ENCODE measurements at places on chromosomes 7 and 10.

GRCh38 chr7:5638994-5639393 lies 142.5 kb downstream of the RNF216 start:
- DNase-seq = peak; percentile 69

DNA sequence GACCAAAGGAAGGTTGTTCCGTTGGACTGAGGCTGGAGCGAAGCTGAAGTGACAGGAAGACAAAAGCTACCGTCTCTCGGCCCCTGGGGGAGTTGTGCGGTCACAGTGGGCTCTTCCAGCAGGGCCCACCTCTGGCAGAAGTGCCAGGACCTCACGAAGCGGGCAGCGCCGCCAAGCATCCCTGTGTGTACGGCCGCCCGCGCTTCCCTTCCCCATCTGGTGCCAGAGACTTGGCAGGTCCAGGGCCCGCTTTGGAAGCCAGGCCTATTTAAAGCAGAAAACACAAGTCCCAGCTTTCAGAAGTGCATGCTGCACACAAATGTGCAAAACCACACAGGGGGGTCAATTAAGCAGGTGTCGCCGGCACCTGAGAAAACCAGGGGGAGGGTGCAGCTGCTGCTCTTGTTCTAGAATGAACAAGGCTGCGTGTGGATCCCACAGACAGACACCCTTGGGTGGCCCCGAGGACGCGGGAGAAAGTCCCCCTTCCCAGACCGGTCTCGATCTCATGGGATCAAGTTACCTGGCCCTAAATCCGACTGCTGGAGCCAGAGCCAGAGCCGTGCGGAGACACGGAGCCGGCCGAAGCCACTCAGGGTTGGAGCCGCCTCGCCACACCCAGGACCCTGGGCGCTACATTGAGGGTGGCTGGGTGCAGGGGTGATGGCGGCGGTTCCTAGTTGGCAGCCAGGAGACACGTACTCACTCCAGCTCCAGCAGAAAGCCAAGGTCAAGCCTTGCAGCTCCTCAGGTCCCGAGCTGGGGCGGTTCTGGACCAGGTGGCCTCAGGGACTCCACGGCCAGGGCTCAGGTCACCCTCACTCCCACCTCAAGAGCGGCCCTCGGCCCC lies 51.8 kb upstream of the PPP2R2D start:
- no peak for DNase-seq

GRCh38 chr10:34607894-34608293 lies 207.2 kb downstream of the PARD3 start:
- DNase-seq = peak; percentile 16

GRCh38 chr7:110507832-110508231 lies 583.1 kb upstream of the LRRN3 start:
- DNase-seq = no peak

DNA sequence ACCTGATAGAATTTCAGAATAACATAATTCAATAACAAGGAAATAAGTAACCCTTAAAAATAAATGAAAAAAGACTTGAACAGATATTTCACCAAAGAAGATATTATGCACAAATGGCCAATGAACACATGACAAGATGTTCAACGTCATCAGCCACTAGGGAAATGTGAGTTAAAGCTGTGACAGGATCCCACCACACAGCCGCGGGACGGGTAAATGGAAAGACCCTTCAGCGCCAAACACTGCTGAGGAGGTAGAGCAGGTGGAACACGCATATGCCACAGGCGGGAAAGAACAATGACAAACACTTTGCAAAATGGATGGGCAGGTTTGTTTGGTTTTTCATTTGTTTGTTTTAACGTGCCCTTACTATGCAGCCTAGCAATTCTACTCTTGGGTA lies 86.1 kb upstream of the RNF32 start:
- DNase-seq = no peak

DNA sequence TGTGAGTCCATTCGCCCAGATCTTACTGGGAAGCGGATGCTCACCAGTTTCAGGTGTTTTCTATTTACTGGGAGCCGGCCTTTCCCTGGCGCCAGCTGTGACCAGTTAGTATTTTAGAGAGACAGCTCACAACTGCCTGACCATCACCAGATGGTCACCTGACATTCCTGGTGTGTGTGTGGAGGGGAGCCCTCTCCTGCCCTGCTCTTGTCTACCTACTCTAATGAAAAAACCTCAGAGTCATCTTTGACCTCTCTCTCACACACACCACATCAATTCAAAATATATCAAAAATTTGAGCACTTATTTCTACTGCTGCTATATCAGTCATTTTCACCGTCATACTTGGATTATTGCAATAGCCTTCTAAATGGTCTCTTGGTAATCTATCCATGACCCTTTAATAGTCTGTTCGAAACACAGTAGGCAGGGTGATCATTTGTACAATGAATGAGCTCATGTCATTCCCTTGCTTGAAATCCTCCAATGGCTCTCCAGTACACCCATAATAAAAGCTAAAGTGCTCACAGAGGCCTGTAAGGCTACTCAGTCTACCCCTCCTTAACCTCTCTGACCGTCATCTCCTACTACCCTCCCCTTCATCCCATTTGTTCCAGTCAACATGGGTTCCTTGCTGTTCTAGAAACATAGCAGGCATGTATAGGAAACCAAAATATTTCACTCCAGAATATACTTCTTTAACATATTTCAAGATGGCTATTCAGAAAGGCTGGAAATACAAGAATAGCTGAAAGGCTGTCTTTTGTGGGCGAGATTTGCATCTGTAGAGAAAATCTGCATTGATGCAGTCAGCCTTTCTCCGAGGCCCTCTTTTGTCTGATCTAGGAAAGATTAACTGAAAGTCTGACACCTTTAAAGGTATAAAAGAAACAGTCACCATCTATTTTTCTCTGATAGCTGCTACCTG lies 17.5 kb upstream of the NT5C3A start:
- no peak for DNase-seq

- no peak for DNase-seq
Observed at GRCh38 chr10:60239228-60239627, 150.4 kb downstream of the ANK3 start.

DNA sequence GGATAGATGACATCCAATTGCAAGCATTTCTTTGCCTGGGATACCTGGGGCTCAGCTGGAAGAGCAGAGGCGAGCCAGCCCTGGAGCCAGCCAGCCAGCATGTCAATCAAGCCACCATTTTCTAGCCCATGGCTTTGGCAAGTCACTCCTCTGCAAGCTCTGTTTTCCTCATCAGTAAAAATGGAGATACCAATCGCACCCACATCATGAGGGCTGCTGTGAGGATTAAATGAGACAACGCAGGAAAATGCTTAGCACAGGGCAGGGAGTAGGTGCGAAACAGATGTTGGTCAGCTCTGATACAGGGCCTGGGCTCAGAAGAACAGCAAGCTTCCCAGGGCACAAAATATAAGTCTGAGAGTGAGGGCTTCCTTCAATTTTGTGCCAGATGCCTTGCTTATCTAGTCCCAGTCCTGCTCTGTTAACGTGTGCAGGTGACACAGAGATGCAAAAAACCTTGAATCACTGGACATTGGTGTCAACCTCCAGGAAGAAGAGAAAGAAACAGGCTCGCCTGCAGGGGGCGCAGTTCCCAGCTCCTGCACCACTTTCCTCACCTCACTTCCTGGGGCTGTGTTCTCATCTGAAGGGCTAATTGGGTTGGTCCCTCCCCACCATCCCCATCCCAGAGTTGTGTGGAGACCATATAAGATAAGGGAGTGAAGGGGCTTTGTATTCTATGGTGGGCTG lies 72.8 kb upstream of the CACUL1 start:
- no peak for DNase-seq
